ENCODE measurements at places on chromosomes 3 and 15.

DNA sequence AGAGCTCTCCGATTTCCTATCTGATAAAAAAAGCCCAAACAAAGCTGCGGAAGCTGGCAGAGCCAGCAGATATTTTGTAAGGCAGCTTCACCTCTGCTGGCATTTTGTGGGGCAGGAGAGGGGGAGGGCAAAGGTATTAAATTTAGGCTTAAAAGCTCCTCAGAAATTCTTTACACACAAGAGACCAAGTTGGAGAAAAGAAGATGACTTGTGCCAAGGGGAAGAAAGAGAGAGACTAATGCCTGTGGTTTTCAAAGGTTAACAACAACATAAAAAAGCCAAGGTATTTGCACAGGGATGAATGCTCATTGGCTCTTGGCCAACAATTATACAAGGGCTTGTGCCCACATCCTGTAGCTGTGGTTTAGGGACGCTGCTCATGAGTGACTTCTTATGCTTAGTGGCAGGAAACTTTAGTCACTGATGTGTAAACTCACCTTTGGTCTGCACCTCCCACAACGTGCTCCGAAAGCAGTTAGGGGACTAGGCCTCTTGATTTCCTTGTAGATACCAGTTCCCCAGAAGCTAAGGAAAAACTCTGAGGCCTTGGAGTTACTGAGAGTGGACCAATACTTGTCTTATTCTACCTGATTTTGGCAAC, 152.9 kb downstream of the TPRG1 start:
- peak; percentile 20 for DNase-seq

DNA sequence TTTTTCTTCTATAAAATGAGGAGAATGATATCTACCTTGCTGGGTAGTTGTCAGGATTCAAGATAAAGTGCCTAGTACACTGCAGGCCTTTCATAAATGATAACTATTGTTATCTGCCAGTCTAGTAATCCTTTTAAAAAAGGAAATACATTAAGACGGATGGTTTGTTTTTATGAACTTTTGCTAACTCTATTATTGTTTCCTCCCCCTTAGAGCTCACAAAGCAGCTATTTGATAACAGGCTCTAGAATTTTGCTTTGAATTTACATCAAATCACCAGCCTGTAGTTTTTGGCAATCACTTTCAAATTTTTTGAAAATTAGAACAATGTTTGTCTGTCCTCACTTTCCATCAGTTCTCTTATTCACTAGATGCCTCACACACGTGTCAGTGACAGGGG, 39.8 kb downstream of the BLM start:
- no peak for DNase-seq

GRCh38 chr15:58409861-58410260, 21.9 kb upstream of the LIPC start:
- no peak for DNase-seq

DNA sequence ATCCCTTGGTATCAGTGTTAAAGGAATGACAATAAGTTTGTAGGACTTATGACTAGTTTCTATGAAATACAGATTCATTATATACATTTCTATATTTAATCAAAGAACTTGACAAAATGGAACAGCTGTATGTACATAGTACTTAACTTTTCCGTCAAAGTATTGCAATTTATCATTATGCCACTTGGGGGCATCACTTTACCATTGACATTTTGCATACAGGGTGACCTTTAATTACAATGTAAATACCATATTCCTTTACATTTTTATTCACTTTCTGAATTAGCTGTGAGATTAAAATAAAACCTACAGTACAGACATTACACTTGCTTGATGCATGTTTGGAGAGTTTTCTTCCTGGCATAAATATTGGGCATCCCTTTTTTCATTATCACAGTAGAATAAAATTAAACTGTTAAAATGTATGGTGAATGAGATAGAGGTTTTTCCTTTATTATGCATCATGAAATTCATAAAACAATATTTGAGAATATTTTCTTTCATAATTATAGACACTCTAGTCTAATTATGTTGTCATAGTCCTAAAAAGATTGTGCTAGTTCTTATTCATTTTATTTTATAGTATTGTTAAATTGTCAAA, 6.9 kb downstream of the NEK11 start:
- DNase-seq = no peak

DNA sequence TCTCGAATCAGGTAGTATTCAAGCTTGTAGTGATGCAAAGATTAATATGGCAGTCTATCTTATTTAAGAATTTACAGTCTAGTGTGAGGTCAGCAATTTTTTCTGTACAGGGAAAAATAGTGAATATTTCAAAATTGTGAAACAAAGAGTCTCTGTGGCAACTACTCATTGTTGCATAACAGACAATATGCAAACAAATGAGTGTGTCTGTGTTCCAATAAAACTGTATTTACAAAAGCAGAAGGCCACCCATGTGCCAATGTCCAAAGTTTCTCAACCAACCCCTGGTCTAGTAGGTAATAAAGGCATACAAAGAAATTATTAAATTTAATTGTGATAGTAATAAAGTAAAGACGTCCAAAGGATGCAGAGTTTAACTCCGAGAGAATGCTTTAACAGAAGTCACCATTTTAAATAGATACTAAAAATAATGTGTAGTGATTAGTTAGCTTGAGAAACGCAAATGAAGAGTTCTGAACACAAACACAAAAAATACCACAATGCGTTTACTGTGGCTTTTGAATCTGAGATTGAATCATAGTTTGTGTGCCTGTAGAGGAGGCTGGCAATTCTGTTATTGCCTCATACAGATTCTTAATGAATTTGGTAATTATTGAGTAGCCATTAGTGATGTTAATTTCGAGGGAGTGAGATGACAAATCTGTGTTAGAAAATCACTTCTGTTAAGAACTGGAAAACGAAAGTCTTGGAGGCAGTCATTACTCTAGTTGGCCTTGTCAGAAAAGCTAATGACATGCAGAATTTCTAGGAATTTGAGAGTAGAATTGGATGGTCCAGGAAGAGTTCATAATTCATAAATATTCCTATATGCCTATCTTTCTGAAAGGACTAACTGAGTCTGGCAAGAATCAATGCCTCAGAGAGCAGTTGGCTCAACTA, 48.7 kb downstream of the CADM2 start:
- DNase-seq = no peak

- DNase-seq = no peak
Measured at GRCh38 chr3:84128024-84128423, 830.8 kb upstream of the CADM2 start.

DNA sequence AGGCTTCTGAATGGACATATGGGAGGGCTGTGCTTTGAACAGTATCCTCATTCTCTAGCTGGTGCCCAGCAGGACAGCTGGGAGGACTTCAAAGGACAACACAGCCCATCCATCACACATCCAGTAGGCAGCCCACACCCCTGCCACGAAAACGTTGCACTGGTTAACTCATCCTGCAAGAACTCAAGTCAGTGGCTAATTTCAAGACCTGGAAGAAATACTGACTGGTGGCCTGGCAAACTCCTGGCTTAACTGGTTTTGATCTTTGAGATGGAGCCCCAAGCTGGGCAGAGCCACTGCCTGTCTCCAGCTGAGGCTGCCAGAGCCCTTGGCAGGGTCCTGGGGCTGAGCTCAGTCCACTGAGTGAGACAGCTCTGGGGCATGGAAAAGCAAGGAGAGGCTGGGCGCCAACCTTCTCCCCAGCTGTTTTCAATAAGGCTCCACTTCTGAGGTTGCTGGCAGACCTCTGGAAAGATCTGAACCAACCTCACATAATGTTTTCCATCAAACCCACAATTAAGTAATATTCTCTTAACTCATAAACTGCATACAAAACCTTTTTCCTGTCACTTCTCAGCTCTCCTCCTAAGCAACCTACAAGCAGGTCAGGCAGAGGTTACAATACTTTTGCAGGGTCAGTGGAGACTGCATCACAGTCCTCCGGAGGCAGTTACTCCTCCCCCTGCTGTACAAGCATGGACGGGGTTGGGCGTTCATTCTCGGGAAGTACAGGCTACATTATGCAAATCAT, 110.3 kb downstream of the MYLK start:
- DNase-seq = no peak

DNA sequence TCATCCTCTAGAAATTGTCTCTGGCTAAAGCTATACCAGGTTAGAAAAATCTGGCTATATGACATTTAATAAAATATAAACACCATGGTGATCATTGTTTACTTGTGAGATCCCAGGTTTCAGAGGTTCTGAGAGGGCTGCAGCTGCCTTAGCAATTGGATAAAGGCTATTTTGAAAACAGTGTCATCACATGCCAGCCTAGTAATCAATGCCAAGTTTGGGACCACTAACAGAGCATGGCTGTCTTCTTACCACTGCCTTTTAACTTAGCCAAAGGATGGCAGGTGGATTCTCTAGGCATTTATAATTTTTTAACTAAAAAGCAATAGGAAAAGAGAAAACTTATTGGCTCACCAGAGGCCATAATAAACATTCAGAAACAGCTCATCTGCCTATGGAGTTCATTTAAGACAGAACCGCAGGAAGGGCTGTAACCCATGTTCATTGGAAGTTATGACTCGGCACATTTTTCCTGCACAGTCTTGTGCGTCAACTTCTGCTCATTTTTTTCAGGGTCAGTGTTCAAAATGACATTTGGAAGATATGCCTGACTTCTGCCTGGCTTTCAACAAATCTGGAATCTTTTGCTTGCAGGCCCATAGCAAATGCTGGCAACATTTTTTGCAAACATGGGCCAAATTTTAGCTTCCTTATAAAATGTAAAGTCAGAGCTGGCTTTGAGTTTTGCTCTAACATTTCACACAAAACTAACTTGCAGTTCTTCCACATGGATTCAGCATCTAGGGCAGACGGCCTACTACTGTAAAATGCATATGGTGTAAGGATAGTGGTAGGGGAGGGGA, 476.0 kb upstream of the TBL1XR1 start:
- DNase-seq = no peak

DNA sequence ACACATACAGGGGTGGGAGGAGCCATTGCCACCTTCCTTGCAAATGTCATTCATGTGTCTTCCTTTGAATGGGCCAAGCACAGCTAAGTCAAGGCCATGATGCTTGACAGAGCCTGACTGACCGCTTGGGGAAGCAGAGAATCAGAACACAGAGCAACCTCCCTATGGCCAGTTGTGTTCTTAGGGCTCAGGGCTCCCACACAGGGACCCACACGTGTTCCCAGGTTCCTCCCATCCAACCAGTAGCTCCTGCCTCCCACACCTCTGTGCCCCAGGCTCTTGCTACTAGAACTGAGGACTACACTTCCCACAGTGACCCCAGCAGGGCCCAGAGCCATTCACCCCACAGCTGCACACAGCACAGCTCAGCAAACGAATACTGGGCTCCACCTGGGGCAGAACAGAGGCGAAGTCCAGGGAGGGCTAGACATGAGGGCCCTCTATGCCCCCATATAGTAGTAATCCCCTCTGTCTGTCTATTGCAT, 42.9 kb downstream of the KLF15 start:
- DNase-seq = no peak

Measured in GM12892 (cell line).